ENCODE measurements at places on chromosomes 5 and 9.

GRCh38 chr5:111070272-111071134, 1.0 kb upstream of the TSLP start:
- no peak for DNase-seq

DNA sequence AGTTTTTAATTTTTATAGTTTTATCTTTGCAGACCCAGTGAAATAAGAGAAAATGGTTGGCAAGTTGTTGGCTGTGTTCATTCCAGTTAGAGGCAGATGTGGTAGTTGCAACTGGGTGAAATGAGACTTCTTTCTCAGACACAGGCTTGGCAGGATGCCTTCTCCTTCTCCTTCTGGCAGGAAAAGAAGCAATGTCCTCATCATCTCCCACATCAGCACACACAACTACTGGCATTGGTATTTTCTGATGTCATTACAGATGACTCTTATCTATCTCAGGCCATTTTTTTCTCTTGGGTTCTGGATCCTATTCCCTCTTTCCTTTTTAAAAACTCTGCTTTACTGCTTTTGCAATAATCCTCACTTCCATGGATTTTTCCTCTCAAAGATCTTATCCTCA, 103.3 kb upstream of the EDIL3 start:
- DNase-seq: no peak

- no peak for DNase-seq
Observed at GRCh38 chr5:51746023-51746422, 362.8 kb downstream of the ISL1 start.

DNA sequence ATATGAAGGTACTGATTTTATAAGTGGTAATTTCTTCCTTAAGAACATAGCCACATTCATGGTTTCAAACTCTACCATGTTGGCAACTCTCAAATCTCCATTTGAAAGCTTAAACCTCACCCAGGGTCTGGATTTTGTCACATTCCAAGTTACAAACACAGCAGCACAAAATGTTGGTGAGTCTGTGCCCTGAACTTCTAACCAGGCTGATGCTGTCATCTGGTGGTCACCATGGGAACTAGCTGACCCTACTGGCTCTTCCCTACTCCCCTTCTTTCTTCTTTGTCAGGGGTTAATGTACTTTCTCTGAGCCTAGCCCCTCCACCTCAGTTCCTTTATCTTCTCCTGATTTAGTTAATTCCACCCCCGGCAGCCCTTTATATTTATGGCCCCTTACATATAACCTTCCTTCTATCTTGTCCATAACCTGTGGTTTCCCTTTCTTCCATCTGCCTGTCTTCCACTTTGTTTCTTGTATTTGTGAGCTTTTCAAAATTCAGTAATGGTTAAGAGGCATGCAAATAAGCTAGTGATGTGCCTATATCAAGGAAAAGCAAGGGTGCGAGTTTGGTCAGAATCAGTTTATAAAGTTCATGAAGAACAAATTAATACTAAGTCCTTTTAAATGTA, 35.9 kb downstream of the TGFBR1 start:
- DNase-seq: peak; percentile 32

GRCh38 chr9:88236511-88237478, 98.5 kb upstream of the SPATA31C2 start:
- peak; percentile 34 for DNase-seq

- DNase-seq: peak; percentile 93
Observed at GRCh38 chr5:156475182-156476157, 148.5 kb downstream of the SGCD start.

Measured in GM04504 (cell line).